ENCODE measurements at places on chromosomes 11 and 22.

GRCh38 chr11:37727371-37727770 lies 1129.3 kb upstream of the RAG2 start:
- DNase-seq = no peak

- peak; percentile 37 for DNase-seq
Measured at GRCh38 chr11:91194546-91194945, 971.7 kb upstream of the CHORDC1 start.

DNA sequence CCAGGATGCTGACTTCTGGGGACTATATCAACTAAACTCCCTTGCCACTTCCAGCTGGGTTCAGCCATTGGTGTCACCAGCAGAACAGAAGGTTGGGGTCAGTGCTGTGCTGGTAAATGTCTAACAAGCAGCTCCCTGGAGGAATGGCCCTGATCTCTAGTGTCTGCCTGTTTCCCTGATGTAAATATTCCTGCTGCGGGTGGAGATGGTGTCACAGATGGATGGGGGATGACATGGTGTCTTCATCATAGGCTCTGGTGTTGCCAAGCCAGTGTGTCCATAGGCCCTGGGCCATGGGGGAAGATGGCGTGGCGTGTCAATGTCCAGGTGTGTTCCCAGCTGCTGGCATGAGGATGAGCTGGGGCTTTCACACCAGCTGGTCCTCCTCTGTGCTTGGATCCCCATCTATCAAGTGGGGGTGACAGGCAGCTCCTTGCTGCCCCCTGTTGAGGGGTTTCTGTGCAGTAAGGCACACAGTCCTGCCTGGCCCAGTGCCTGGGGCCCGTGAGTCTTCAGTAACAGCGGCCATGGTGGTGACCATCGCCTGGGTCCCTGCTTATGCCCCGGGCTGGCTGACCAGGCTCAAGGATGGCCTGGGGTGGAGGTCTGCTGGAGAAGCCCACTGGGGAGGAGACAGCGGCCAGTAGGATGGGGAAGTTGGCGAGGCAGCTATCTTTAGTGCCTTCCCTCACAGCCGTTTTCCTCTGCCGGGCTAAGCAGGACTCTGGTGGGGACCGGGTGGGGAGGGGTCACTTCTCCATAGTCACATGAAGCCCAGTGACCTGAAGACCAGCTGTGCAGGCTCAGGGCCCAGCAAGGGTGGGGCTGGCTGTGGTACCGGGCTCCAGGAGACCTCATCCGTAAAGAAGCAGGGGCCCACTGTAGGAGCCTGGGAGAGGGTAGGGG lies 12.7 kb downstream of the RPL3 start:
- no peak for DNase-seq

- peak; percentile 44 for DNase-seq
Measured at GRCh38 chr11:117795638-117796455, 1.2 kb downstream of the DSCAML1 start.

GRCh38 chr11:120217941-120218694 lies 7.3 kb downstream of the OAF start:
- no peak for DNase-seq

DNA sequence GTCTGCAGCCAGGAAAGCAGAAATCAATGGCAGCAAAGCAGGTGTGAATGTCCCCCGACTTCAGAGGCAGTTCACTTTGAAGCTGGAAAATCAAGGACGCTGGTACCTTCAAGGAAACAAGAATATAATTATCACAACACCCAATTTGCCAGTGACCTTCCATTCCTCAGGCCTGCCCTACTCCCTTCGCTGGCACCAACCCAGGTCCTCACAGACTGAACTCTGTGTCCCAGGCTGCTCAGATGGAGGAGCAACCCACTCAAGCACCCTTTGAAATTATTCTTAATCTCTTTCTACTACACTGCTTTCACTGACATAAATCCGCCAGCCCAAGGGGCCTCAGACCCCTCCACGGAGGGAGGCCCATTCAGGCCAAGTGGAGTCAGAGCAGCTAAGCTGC lies 64.7 kb upstream of the WT1 start:
- DNase-seq = no peak

GRCh38 chr11:134244593-134244992 lies 8.6 kb downstream of the THYN1 start:
- DNase-seq = no peak

DNA sequence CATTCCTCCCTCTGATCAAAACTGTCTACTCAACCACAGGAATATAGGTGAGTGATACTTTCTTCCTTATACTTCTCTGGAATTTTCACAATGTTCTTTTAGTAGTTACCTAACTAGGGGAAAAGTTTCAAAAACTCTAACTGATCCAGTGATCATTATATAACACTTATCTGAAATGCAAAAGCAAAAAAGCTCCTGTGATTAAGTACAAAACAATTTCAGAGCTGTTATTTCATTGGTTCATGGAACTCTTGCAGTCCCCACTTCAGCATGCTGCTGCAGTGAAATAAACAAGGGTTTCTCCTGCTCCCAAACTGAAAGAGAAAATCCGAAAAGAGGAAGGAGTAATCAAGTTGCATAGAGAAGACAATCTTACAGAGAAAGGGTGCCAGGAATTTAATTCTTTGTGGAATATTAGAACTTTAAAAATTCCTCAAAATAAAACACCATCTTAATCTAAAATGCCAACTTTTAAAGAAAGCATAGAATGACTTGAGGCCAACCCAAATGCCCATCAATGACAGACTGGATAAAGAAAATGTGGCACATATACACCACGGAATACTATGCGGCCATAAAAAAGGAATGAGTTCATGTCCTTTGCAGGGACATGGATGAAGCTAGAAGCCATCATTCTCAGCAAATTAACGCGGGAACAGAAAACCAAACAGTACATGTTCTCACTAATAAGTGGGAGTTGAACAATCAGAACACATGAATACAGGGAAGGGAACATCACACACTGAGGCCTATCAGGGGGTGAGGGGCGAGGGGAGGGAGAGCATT lies 20.3 kb downstream of the PPP2R1B start:
- DNase-seq = no peak

DNA sequence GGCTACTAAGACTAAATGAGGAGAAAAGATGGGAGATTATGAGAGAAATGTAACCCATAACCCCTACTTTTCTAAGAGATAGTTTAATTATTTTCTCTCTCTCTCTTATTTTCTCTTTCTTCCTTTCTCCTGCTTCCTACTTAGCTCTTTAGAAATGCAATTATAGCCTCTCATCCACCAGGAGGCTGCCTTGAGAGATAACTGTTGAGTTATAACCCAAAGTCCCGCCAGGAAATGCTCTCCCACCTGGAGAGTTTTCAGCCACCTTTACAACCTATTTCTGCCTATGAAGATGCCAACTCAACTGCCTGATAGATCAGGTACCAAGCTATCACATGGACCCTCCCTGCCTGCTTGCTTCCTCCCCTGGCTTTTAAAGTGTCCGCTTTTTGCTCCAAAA lies 34.0 kb upstream of the TMEM123 start:
- DNase-seq = no peak

- no peak for DNase-seq
Measured at GRCh38 chr22:26064048-26064447, 105.2 kb upstream of the SEZ6L start.

- DNase-seq = no peak
Measured at GRCh38 chr22:39960791-39961746, 872 bp downstream of the TMA7B start.

DNA sequence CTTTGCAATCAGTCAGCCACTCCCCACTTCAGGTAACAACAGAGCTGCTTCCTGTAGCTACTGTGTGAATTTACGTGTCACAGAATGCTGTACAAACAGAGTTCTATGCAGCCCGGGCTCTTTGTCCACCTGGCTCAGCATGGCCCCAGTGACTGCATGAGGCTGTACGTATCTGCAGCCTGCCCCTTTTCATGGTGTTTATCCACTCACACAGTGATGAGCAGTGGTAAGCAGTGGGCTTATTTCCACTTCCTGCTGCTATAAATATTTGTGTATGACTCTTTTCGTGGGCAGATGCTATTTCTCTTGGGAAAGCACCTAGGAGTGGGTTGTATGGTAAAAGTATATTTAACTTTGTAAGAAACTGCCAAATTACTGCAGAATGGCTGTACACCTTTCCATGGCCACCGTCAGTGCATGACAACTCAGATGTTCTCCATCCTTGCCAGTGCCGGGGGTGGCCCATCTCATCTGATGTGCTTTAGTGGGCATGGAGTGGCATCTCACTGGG lies 43.3 kb downstream of the MYEOV start:
- no peak for DNase-seq

DNA sequence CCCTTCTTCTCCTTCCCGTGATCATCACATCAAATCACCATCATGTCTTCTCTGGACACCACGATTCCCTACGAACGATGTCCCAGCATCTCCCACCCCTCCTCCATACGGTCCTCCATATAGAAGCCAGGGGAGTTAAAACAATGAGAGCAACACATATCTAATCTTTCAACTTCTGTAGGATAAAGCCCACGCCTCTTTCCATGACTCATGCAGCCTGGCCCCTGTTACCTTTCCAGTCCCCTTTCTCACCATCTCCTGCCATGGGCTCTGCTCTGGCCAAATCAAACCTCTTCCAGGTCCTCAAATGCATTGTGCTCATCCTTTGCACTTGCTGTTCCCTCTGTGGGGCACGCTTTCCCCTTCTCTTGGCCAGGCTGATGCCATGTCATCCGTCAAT lies 23.6 kb downstream of the RPS6KA4 start:
- DNase-seq = no peak

GRCh38 chr11:70068950-70069349 lies 9.2 kb upstream of the ANO1 start:
- DNase-seq = no peak

- DNase-seq = no peak
Measured at GRCh38 chr11:30125456-30125855, 105.4 kb upstream of the FSHB start.

GRCh38 chr22:33209930-33210784 lies 152.0 kb upstream of the SYN3 start:
- peak; percentile 38 for DNase-seq

DNA sequence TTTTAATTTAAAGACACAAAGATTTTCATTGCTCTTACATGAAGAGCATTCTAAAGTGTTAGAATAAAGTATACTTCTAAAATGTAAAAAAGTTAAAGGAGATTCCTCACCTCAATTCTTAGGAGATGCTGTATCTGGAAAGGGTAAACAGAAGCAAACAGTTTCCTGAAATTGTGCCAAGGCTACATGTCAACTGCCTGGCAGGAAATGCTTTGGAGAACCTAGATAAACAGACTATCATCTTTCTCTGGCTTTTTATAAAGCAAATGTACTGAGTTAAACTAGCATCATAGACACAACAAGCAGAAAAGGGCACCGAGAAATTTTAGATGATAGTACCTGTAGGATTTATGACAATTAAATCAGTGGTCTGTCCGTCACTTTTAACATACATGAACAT lies 24.7 kb upstream of the AKIP1 start:
- DNase-seq = no peak

GRCh38 chr11:103596315-103596714 lies 440.1 kb upstream of the DDI1 start:
- no peak for DNase-seq

GRCh38 chr11:86660088-86660487 lies 12.3 kb downstream of the ME3 start:
- DNase-seq = no peak

DNA sequence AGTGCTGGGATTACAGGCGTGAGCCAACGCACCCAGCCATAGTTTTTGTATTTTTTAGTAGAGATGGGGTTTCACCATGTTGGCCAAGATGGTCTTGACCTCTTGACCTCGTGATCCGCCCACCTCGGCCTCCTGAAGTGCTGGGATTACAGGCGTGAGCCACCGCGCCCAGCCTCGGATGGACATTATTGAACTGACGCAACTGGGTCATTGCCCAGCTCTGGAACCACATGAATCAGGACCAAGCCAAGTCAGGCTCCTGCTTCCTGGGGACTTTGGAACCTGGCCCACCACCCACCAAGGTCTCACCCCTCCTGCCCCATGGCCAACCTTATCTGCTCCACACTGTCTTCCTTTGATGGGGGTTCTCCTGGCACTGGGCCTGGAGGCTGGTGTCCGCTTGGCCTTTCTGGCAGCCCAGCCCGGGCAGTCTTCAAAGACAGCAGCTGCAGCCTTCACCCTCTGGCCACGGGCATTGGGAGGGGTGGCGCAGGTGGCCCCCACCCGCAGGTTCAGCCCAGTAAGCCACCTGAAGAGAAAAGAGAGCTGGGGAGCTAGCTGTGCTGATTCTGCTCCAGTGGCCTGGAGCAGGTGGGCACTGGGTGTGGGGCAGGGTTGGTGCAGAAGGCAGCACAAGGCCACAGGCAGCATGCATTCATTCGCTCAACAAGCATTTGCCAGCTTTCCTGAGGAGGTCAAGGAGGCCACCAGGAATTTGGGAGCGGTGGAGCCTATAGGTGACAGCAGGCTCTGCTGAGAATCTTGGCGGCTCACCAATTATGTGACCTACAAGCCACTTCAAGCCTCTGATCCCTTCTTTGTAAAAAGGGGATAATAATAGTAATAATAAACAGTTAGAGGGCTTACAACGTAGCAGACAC lies 5.7 kb downstream of the CHADL start:
- DNase-seq = no peak

DNA sequence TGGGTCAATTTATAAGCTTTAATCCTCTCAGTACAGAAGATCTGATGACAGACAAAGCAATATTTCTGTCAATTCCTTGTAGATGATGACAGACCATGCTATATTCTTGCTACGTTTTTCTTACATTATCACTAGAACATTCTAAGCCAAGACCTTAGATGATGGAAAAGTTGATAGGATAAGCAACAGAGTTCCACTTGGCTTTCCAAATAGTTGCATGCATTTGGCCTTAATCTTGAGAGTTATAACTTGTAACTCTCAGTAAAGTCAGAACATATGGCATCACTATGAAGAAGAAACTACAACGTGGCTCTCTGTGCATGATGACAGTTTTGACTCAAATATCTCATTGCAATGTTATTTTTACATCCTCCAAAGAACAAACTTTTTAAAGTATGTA lies 544.3 kb upstream of the LRRC4C start:
- no peak for DNase-seq

All from NCI-H1105 (cell line).